ENCODE measurements at places on chromosomes 3 and 15.

DNA sequence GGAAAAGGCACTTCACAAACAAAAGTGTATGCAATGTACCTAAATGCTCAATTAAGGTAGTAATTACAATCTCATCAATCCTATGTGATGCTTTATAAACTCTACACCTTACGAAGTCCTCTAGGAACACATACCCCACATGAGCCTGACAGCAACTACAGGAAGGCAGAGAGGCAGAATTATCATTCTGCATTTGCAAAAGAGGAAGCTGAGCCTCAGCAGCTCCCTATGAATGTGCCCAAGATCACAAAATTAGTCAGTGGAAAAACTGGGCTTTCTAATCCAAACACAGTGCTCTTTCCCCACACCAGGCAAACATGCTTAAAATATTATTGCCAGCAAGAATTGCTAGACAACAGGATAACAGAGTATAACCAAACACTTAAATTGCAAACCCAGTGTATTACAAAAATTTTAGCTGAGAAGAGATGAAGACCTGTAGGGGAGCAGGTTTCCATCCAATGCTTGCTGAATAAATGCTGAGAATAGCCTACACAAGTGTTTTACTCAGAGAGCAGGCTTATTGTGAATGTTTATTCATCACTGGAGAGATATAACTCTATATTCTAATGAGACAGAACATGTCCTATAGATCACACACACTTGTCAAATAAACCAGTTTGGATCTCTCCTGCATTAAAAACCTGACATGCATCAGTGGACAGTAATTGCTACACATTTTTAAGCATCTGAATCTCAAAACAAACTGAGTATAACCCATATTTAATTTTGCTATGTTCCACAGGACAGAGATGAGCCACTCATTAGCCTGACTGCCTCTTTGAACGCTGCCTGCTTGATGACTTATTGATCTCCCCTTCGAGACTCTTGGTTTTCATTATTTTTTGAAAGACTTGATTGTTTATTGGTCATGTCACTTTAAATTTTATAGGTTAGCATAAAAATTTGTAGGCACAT, 62.2 kb downstream of the PLCH1 start:
- no peak for DNase-seq

DNA sequence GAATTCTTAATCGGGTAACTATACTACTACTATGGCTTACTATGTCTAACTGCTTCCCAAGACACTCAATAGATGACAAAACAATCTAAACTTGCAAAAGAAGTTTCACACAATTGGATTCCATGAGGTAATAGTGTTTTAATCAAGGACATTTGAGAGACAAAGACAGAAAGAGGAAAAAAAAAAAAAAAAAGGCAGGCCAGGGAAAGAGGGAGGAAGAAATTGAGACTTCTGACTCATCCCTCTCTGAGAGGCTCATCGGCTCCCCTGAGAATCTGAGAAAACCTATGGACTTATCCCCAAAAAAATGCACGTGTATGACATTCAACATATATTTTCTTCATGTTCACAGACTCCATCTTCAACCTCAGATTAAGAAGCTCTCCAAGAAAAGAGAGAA, 61.0 kb downstream of the SCAPER start:
- DNase-seq, result no peak

DNA sequence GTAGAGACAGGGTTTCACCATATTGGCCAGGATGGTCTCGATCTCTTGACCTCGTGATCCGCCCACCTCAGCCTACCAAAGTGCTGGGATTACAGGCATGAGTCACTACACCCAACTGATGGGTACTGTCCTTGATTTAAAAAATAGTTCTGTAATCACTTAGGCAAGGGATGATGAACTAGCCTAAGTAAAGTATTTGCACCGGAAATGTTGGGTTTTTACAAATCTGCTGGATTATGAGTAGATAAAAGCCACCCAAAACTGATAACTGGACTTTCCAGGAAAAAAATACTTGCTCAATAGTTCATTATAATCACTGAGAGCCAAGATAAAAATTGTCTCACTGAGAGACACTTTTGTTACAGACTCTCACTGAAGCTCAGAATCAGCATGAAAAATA, 218.0 kb downstream of the WNT5A start:
- DNase-seq, result no peak

DNA sequence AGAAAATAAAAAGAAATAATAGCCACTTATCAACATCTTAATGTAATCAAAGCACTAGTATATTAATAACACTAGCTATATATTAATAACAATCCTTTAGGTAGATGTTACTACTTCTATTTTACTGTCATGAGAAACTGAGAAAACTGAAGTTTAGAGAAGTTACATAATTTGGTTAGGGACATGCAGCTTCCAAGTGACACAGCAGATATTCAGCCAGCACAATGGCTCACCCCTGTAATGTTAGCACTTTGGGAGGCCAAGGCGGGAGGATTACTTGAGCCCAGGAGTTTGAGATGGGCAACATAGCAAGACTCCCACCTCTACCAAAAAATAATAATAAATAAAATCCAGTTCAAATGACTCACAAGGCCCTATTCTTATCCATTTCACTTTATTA, 1.9 kb upstream of the UBR1 start:
- no peak for DNase-seq

DNA sequence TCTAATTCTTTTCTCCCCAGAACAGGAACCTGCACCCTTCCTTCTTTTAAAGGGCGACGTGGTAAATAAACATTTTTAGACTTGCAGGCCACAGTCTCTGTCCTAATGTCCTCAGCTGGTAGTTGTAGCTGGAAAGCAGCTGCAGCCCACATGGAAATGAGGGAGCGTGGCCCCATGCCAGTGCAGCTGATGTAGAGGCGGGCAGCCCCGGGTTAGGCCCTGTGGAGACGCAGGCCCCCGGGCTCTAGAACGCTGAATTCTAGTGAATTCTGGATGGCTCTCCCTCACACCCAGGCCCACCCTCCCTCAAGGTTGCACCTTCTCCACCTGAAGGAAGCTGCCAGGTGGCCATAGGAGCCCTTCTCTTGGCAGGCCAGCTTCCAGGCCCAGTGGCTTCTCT, 52.3 kb downstream of the PGPEP1L start:
- DNase-seq, result no peak

DNA sequence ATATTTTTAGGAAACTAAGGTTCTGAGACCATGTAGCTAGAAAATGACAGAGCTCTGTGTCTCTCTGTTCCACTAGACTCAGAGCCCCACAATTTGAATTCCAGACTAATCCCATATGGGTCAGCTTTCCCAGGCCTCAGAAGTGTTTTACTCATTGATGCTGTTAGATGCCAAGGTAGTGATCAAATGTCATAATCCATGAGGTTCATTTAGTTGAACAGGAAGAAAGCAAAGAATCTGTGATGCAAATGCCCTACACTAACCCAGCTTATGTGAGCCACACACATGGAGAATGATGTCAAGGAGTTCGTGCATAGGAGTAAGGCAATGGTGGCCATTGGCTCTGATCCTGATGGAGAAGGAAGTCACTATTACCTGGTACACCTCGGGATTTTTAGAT, 363.4 kb upstream of the RARB start:
- DNase-seq, result no peak

DNA sequence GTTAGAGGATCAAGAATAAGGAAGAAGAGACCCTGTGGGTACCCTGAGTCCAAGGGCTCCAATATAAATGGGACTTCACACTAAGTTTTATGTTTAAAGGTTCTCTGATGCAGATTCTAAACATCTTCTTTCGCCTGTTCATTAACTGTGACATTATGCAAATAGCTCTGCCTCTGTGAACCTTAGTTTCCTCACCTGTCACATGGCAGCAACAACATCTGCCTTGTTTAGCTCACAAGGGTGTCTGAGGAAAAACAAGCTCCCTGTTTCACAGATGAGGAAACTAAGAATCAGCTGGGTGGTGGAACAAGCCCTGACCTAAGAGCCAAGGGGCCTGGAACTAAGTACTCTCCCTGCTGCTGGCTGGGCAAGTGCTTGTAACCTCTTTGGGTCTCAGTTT, 40.8 kb downstream of the GOLGA6L1 start:
- DNase-seq, result no peak

DNA sequence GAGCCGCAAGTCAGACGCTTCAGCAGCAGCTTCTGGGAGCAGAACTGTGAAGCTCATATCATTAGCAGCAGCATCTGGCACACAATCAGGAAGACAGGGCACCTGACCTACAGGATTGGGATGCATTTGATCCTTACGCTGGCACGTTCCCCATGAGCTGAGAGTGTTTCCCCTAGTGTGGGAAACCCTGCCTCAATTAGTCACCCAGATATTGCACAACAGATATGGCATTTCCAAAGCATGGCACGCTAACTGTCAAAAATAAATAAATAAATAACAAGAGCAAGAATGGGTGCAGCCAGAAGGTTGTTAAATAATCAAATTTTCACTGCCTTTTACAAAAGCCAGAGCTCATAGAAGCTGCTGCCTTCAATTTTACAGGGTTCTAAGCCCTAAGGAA, 189.6 kb upstream of the THBS1 start:
- DNase-seq, result no peak

DNA sequence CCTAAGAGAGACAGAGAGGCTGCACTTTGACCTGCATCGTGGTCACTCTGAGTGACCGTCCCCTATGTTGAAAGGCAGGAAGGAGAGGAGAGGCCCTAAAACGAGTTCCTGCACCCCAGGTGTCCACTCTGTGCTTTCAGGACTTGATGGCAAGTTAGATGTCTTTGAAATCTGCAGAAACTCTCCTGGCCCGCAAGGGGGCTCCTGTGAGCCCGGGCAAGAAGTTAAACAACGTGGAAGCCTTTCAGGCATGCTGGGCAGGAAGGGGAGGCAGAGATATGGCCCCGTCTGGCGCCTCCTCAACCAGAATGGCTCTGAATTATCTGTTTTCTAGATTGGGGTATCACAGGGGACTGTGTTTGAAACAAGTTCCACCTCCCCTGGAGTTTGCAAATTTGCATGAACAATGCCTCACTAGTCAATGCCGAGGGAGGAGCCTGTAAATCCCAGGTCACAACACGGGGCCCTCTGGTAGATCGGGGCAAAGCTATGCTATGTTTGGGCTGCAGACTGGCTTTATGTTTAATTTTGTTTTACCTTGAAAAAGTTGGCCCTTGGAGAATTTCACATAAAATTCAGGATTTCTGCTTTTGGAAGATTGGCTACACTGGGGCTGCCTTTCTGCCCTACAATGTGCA, 9.8 kb downstream of the CTXND1 start:
- peak; percentile 20 for DNase-seq

- DNase-seq, result no peak
Measured at GRCh38 chr3:114194750-114195149, 15.9 kb upstream of the DRD3 start.

GRCh38 chr15:33701304-33701696, 267.0 kb upstream of the CHRM5 start:
- no peak for DNase-seq

DNA sequence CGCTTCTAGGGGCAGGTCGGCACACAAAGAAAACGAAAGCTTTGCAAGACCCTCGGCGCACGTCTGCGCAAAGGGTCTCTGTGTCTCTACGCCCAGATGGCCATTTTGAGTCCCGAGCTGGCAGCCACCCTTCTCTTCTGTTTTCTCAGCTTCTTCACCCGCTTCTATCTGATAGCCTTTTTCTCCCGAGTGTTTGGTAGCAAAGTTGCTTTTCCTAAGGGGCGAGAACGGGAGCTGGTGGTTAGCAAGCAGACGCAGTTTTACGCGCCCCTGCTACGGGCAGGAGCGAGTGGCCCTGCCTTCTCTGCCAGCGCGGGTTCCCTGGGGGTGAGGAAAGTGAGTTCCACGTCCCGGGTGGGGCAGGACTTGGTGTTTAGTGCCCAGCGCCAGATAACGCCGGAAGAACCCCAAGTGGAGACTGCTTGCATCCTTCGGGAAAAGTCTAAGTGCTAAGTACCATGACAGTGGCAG, 2.9 kb upstream of the MKRN2 start:
- DNase-seq, result no peak

DNA sequence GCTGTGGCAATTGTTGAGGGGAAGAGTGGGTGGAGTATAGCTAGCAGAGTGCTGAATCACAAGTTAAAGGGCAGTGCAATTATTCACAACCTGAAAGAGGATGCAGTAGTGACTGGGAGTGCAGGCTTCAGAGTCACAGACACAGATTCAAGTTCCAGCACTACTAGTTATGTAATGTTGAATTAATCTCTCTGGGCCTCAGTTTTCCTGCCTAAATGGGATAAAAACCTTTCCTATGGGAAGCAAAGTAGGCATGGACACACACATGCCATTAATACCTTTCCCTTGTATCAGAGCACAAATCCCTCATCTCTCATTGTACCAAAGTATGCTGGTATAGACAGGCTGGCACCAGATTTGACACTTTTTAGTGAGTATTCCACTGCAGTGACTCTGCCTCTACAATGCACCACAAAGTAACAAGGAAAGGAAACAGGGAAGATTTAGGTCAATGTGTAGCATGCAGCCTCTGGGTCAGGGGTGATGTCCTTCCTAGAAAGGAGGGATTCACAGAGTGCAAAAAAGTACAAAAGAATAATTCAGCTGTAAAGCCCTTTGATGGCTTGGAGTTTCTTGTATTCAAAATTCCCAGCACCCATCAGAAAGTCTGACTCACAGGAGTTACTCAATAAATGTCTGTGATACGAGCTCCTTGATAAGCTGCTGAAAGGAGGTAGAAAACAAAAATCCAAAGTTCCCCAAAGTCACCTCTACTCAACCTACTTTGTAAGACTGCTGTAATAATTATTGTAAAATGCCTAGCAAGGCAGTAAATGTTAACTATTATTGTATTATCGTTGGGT, 507.5 kb upstream of the TGFBR2 start:
- DNase-seq, result no peak

GRCh38 chr3:108403686-108404345, 106.6 kb downstream of the MYH15 start:
- DNase-seq, result no peak

GRCh38 chr3:73546961-73547360, 77.8 kb downstream of the PDZRN3 start:
- DNase-seq, result no peak

DNA sequence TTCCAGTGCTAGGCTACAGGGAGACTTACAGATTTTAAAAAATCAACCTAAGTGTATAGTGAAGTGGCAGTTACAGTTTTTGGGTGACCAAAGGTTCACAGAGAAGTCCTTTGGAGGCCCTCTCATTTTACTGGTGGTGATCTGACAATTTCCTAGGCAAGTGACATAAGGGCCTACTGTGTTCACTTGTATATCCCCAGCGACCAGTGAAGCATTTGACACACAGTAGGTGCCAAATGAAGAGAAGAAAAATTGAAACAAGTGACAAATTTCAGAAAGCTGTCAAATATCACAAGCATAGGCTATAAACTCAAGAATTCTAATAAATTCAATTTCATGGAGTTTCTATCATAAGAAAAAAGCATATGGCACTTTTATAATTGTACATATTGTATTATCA, 89.5 kb downstream of the RPL22L1 start:
- DNase-seq, result no peak
